Activated CD8-positive, alpha-beta memory T cell treated with anti-CD3 and anti-CD28 coated beads, Interleukin-2, amount 50 U/mL, for 4 hours (primary cell): ENCODE measurements at places on chromosomes 7 and 10.

DNA sequence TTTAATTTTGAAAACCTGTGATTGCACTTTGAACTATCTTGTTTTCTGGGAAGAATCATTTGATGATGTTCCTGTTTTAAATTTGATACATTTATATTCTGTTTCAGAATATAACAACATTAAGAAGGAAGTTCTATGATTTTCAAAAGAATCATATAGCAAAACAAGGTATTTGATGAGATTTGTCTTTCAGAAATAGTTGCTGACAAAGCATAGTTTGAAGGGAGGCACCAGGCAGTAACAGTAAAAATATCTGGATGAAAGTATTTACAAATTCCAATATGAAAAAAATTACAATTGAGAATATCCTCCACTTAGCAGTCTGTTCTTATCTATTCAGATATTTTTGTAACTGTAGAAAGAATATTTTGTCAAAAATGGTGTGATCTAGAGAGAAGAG lies 266.1 kb upstream of the CSTF2T start:
- no peak for DNase-seq

DNA sequence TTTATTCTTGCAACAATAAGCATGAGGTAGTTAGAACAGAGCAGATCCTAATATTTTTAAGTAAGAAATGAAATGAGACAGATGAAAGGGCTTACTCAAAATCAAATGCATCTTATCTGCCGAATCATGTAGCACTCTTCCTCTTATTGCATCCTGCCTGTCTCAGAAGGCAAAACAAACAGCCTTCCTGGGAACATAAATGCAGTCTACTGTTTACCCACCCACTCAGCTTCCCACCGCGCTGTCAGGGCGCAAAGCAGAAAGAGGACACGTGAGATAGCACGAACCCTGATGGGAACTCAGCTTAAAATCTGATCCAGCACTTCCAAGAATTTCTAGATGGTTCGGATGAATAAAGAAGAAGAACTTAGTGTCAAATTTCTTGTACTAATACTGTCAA lies 114.4 kb upstream of the CDK1 start:
- DNase-seq = no peak

GRCh38 chr10:106252541-106252940 lies 912.0 kb downstream of the SORCS1 start:
- DNase-seq = no peak

DNA sequence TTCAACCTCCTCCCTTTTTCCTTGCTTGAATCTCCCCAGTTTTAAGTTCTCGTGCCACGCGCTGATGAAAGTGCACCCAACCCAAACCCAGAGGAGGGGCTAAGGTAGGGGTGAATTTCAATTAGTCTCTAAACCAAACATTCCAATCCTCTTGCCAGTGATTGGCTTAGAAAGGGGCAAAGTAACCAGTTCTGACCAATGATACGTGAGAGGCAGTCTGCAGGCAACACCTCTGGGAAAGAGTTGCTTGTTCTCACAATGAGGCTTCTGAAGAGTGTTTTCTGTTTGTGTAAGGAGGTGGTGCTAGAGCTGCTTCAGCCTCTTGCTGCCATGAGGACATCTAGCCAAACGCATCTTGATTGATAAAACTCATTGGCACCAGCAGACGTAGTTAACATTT lies 21.8 kb downstream of the SLC35G1 start:
- DNase-seq = no peak

DNA sequence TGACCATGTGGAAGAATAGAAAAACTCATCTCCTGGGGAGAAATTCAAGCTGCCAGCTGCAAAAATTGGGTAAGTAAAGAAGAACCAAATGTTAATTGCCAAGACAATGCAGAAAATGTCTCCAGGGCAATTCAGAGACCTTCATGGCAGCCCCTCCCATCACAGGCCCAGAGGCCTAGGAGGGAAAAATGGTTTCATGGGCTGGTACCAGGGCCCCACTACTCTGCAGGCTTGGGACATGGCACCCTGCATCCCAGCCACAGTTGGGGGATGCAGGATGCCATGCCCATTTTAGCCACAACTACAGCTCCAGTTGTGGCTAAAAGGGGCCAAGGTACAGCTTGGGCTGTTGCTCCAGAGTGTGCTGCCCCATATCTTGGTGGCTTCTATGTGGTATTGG lies 20.9 kb upstream of the MKLN1 start:
- DNase-seq = no peak

DNA sequence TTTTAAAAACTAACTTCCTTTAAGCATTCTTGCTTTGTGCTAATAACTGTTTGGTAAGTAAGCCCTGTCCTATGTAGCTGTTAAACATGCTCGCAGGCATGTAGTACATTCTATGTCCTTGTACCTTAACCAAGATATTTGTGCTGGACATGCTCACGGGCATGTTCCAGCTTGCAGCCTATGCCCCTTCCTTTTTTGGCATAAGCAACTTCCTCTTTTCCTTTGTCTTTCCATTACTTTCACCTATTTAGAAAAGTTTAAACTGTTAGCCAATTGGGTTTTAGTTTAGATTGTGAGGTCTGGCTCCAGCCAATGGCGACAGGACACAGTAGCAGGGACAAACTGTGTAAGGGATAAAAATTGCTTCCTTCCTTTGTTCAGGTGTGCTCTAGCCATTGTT lies 14.4 kb upstream of the APBB1IP start:
- no peak for DNase-seq

DNA sequence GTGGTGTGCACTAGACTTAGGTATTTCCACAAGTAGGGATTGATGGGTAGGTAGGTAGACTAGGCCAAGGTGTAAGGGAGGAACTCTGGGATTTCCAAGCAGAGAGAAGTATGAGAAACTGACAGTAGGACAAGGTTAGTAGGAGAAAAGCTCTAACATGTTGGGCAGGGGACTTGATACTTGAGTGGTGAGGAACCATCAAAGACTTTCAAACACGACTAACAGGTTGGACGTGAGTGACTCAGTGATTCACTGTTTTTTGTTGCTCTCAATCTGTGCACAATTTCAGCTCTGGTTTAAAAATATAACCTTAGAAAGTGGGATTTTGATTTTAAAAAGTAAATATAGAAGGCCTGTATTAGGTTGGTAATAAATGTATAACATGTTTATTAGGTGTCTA lies 44.4 kb downstream of the KLHDC10 start:
- DNase-seq = no peak

DNA sequence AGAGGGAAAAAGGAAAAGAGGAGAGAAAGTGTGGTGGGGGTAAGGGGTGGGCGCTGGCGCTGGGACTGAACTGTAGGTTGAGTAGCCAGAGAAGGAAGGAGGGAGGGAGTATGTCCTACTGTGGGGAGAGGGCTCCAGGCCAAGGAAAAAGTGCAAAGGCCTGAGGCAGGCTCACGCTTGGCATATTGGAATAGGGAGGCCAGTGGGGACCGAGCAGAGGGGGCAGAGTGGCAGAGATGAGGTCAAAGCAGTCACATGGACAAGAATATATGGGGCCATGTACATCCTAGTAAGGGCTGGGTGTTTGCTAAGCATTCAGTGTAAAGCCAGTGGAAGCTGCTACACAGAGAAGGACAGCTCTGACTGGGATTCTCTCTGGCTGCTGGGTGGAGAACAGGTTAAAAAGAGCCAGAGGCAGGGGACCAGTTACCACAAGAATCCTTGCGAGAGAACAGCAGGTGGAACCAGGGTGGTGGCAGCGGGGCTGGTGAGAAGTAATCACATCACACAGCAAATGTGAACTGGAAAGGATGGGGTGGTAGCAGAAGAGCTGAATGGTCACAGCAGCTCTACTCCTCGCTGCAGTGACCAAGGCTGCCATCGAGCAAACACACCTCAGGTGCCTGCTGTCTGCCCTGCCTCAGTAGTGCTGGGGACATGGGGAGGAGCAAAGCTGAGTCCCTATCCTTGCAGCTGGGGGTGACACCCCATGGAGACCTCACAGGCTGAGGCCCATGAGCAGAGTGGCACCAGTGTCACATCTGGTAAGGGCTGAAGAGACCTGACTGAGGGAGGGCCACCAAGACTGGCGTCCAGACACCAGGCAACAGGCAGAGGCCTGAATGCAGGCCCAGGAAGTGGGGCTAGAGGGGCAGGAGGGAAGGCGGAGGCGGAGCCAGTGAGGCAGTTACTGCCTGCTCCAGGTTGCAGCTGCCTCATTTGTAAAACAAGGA lies 39.5 kb downstream of the FAM53B start:
- no peak for DNase-seq

DNA sequence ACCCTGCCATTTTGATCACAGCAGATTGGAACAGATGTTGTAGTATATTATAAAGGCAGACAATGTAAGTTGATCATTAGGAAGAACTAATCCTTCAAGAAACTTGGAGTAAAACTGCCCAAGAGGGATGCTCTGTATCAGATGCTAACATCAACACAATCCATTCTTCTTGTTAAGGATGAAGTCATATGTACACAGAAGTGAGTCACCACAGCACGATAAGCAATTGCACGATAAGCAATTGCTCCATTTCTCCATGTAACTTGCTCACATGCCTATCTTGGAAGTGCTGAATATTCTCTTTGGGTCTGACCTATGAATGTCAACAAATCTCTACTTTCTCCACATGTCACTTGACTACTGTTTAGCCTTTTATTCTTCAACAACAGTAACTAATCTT lies 41.5 kb upstream of the DMTF1 start:
- no peak for DNase-seq

DNA sequence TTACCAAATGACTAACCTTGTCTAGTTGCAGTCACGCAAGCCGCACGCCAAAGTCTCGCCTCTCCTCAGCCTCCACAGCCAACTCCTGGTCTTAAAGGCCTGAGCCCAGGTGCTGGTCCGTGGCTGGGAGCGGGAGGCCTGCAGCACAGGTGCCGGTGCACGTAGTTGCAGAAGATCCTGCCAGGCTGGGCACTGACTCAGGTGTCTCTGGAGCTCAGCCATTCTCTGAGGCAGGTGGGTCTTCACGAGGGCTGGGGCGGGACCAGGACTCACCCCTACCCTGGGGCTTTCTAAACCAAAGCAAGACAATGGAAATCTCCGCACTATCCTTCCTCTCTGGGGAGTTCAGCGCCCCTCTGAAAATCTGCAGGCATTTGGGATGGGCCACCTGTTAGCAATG lies 216.4 kb downstream of the MLLT10 start:
- no peak for DNase-seq

DNA sequence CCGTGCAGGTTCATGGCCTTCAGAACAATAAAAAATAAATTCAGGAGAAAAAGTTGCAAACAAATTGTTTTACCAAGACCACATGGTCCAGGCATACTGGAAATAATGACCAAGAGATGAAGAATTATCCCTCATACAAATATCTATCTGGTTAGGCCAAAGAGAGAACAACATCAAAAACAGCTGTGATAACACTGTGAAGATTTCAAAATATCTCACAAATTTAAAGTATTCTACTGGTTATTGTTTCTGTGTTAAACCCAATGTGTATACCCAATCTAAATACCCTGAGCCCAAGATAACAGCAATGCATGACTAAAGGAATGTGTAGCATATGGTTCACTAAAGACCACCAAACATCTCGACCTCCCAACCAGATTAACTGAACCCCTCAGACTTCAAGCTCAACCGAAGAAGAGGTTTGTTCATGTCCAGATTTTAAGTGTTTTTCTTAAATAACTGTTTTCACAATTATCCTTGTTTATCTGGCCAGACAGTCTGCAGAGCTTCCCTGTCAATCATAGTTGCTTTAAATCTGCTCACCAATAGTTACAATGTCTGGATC lies 10.9 kb downstream of the OR9A2 start:
- no peak for DNase-seq

DNA sequence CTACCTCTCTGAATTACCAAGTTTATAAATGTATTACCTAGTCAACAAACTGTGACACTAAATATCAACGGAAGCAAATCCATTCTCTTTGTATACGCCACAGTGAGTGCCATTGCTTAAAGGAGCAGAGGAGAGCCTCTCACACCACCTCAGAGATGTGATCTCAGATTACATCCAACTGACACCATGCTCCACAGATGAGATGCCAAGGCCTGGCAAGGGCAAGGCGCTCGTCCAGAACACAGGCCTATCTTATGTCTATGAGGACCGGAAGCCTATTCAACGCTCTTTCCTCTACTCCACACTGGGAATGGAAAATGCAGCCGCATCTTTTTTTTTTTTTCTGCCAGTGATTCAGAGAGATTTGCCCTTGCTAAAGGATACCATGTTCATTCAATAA lies 11.4 kb downstream of the PDIA4 start:
- DNase-seq = no peak

- peak; percentile 21 for DNase-seq
Measured at GRCh38 chr7:22726907-22727713, at the start of gene IL6. TSS of gene IL6 (plus strand) at chr7:22727200. CDS start at chr7:22727263, 63 bp downstream.

DNA sequence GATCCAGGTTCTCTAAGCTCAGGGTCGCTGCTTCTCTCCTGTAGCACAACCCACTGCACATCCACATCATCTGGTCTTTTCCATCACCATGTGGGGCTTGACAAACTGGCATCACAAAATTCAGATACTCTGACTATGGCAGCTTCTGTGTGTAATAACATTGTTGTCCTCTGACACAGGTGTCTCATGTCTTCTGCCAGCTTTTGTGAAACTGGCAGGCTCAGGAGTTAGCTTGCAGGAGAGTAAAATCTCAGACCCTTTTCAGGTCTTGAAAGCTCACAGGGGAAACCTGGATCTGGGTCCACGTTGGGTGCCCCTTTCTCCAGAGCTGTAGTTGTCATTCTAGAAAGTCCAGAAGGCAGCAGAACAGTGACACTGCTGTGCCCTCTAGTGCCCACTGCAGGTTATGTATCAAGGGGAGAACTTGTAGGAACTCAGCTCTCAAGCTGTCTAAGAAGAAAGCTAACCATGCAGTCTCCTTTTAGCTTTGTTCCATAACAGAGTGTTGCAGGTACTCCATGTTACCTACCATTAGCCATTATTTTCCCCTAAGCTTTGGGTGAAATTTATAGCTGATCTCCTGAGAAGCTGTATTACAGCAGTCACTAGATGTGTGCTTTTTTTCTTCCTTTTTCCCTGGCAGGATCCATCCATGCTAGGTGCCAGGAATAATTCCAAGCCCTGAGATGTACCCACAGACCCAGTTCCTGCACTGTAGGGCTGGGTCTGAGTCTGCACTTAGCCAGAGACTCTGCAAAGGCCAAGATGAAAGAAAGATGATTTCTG lies 102.7 kb downstream of the ZNF248 start:
- DNase-seq = no peak

- DNase-seq = no peak
Measured at GRCh38 chr10:133044401-133044811, 43.3 kb upstream of the ADGRA1 start.

- no peak for DNase-seq
Measured at GRCh38 chr10:71136036-71136721, 76.2 kb upstream of the UNC5B start.

DNA sequence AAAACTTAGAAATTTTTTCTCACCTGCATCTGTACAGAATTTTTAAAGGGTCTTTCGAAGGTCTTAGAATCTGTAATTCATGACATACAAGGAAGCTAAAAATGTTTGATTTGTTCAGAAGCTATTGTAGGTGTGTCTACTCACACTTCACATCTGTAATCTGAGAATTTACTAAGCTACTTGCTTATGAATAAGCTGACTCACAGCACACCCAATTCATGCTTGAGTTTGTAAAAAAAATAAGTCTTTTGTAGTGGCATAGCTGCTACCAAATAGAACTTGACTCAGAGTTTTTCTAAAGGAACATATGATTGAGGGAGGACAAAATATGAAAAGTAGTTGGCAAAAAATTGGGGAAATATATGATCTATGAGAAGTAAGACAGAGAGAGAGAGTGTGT lies 12.7 kb upstream of the AGR2 start:
- DNase-seq = no peak
